ENCODE measurements at places on chromosomes 7 and 10.

DNA sequence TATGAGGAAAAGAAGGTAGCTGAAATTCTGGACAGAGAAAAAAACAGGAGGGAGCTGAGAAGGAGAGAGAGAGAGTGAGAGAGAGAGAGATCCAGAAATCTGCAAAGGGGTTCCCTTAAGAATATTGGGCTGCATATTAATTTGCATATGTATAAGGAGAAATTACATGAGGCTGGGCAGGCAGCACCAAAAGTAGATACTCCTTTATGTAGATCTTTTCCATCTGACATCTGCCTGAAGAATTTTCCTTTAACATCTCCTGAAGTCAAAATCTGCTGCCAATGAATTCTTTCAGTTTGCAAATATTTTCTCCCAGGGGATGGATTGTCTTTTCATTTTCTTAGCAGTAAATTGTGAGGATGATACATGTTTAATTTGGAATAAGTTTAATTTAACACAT, 1365.3 kb downstream of the GATA3 start:
- DNase-seq = no peak

DNA sequence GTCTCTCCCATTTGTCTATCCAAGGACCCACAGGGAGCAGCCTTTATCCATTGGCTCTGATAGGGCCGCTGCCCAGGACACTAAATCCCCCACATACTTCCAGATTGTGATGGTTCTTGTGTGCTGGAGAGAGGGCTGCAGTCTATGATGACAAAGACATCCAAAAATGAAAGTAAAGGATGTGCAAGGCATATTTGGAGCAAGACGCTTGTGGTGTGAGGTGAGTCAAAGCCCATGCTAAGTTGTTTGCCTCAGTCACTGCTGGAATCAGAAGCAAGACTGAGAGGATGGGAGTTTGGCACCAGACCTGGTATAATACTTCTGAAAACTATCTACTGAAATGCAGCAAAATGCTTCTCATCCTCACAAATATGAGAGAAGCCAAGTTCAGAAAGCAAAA, 22.7 kb downstream of the ZNF22 start:
- no peak for DNase-seq

- DNase-seq = no peak
Observed at GRCh38 chr7:131827421-131827820, 271.0 kb upstream of the PODXL start.

DNA sequence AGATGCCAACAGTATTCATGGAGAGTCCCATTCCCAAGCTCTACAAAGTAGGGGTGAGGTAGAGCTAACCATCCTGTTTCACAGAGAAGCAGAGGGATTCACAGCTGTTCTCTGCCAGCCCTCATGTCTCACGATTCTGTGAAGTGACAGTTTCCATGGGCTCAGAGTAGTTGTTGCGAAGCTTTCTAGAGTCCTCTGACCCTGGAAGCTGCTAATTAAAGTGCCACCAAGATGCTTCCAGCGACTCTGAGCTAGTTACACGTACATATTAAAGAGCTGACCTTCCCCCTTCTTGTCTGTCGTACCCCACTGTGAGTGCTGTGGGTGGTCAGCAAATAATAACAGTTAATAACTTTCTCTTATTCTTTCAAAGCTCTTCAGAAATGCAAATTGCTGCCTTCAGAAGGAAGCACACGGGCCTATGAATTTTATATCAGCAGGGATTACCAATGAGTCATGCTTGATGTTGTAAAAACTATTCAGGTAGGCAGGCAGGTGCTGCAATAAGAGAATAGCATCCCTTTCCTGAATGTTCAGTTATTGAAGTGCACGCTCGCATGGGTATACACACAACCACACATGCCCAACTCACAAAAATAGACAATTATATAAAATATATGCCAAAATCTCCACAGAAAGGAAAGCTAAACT, 34.1 kb downstream of the DNAJB9 start:
- no peak for DNase-seq
